ENCODE measurements at places on chromosomes 12 and 14.

DNA sequence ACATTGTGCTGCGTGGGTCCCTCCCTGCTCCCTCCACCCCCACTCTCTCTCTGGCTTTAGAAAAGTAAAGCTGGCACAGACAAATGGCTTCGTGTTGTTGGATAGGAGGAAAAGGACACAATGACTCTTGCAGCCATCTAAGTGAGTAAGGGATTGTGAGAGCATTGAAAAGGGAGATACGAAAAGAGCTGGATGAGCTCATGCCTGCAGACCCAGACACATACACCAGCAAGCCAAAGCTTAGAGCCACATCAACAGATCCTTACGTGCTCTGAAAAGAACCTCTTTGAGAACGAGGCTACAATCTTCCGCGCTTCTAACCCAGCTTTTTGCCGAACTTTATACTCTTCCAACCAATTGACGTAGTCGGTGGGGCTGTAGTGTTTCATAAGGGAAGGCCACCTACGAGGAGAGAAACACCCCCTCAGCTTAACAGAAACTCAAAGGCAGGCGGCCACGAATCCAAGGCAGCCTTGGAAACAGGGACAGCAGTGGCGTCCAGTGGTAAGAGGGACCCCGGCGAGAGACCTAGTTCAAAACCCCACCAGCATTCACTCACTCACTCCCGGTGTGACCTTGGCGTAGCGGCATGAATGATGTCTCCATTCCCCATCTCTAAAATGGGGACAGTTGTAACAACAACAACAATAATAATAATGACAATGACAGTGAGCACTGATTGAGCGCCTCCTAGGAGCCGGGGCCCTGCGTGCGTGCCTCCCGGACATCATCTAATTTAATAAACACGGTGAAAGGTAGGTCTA lies 1.1 kb downstream of the FBXO21 start:
- H3K27ac ChIP-seq, result peak overlapping the region; percentile 78
- peak overlapping the region; percentile 88 for H3K4me3 ChIP-seq
- H3K36me3 ChIP-seq, result peaks cover 26% of the 10 kb centered on the region
- no peak for DNase-seq
- H3K4me1 ChIP-seq, result no peaks in the 10 kb centered on the region

GRCh38 chr12:76863837-76864236 lies 15.0 kb downstream of the CSRP2 start:
- H3K27me3 ChIP-seq, result no peaks in the 10 kb centered on the region
- H3K27ac ChIP-seq, result no peak overlapping the region
- no peak overlapping the region for H3K4me3 ChIP-seq
- H3K4me1 ChIP-seq, result peaks cover 10% of the 10 kb centered on the region

DNA sequence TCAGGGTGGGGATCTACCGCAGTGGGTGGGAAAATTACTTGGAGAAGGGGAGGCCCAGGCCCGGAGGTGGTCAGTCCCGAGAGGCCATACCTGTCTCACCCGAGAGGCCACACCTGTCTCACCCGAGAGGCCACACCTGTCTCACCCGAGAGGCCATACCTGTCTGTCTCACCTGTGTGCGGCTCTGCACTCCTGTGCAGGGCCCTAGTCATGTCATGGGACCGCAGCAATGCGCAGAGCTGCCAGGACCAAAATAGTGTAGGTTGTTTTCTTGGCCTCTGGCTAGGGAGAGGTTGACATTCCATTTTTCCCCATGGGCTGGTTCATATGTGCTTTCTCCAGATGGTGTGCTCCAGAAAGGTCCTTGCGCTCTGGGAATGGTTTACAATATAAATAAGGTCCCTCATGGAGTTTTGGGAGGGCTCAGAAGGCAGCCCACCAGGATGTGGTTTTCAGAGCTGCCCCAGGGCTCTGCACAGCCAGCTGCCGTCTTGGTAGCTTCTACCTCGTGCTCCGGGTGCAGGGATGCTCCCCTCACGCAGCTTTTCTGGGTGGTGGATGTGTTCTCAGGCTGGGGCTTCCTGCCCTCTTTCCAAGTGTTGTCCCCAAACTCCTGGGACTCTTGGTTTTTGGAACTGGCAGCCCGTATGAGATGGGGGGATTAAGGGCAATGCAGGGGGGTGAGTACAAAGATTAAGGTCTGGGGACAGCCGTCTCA lies 58.2 kb downstream of the CACNA1C start:
- peaks cover 9% of the 10 kb centered on the region for H3K36me3 ChIP-seq
- H3K4me3 ChIP-seq, result peak overlapping the region; percentile 35
- H3K4me1 ChIP-seq, result peaks cover 47% of the 10 kb centered on the region
- DNase-seq, result peak; percentile 72

DNA sequence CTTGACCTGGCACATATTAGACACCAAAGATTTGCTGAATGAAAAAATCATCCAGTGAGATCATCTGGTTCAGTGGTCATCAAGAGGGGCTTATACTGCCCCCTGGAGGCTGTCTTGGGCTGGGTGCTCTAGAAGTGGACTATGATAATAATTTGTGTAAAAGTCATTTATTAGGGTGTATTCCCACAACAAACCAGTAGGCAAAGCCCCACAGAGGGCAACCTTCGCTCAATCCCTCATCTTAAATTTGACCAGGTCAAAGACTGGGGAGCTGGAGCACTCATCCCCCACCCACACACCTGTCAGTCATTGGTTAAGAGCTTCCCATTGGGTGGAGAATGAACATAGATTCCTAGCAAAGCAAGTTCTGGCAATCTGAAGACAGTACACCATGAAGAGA lies 20.0 kb upstream of the FICD start:
- H3K4me1 ChIP-seq, result no peaks in the 10 kb centered on the region
- no peak for DNase-seq
- H3K27ac ChIP-seq, result no peak overlapping the region

DNA sequence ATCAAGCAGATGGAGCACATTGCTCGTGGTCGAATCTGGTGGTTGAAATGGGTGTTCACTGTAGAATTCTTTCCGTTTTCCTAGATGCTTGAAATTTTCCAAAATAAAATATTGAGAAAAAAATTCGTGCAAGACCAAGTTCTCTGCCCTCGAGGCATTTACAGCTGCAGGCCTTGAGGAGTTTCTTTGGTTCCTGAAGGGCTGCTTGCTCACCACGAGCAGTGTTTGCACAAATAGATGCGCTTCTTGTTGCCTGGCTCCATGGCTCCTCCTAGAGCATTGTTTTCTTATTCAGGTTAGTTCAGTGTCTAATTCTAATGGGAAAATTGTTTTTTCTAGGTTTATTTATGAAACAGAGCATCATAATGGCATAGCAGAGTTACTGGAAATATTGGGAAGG lies 74.5 kb upstream of the DYNC1H1 start:
- peaks cover 64% of the 10 kb centered on the region for H3K36me3 ChIP-seq
- H3K27ac ChIP-seq, result no peak overlapping the region
- H3K27me3 ChIP-seq, result no peaks in the 10 kb centered on the region

DNA sequence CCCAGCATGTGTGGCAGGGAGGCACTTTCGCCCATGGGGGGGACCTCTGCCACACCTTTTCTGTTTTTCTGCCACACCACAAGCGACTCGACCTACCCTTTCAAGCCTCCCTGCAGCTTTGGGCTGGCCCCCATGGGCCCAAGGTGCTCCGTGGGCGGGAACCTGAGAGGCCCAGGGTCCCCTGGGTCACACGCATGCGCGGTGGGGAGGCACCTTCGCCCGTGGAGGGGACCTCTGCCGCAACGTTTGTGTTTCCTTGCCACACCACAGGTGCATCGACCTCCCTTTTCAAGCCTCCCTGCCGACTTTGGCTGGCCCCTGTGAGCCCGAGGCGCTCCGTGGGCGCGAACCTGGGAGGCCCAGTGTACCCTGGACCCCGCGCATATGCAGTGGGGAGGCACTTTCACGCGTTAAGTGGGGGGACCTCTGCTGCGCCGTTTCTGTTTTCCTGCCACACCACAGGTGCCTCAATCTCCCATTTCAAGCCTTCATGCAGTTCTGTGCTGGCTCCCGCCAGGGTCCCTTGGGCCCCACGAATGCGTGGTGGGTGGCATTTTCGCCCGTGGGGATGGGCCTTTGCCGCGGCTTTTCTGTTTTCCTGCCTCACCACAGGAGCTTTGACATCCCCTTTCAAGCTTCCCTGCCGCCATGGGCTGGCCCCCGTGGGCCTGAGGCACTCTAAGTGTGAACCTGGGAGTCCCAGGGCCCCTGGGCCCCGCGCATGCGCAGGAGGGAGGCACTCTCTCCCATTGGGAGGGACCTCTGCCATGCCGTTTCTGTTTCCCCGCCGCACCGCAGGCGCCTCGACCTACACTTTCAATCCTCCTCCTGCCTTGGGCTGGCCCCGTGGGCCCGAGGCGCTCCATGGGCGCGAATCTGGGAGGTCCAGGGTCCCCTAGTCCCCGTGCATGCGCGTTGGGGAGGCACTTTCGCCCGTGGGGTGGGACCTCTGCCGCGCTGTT lies 332.2 kb downstream of the ALG10 start:
- no peaks in the 10 kb centered on the region for H3K4me1 ChIP-seq
- H3K27ac ChIP-seq, result no peak overlapping the region
- H3K27me3 ChIP-seq, result no peaks in the 10 kb centered on the region
- no peak for DNase-seq
- no peaks in the 10 kb centered on the region for H3K36me3 ChIP-seq

DNA sequence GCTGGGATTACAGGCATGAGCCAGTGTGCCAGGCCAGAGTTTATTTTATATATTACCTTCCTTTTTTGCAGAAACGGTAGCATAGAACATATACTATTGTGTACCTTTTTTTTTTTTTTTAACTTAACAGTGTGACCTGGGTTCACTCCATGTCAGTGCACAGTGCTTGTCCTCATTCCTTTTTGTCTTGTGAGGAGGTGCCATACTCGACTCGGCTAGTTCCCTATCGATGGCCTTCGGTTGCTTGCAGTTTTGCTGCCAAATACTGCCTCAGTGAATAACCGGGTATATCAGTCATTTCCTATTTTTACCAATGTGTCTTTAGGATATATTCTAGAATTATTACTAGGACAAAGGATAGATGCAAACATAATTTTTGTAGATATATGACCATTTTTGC lies 36.8 kb downstream of the ZNF664 start:
- DNase-seq, result no peak
- no peaks in the 10 kb centered on the region for H3K4me1 ChIP-seq
- no peak overlapping the region for H3K4me3 ChIP-seq
- H3K27me3 ChIP-seq, result no peaks in the 10 kb centered on the region

DNA sequence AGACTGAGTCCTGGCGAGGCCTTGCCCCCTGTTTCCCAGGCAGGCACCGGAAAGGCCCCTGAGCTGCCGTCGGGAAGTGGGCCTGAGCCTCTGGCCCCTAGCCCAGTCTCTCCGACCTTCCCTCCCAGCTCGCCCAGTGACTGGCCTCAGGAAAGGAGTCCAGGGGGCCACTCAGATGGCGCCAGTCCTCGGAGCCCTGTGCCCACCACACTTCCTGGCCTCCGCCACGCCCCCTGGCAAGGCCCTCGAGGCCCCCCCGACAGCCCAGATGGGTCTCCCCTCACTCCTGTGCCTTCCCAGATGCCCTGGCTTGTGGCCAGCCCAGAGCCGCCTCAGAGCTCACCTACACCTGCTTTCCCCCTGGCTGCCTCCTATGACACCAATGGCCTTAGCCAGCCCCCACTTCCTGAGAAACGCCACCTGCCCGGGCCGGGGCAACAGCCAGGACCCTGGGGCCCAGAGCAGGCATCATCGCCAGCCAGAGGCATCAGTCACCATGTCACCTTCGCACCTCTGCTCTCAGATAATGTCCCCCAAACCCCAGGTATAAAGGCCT lies 10.9 kb downstream of the TNS2 start:
- H3K36me3 ChIP-seq, result peaks cover 81% of the 10 kb centered on the region
- peak; percentile 69 for DNase-seq
- peaks cover 47% of the 10 kb centered on the region for H3K4me1 ChIP-seq
- H3K27me3 ChIP-seq, result no peaks in the 10 kb centered on the region
- H3K4me3 ChIP-seq, result no peak overlapping the region

GRCh38 chr14:56342494-56342942 lies 224.3 kb downstream of the PELI2 start:
- H3K27ac ChIP-seq, result peak overlapping the region; percentile 51
- H3K4me3 ChIP-seq, result peak overlapping the region; percentile 18
- no peaks in the 10 kb centered on the region for H3K27me3 ChIP-seq
- DNase-seq, result no peak
- H3K36me3 ChIP-seq, result no peaks in the 10 kb centered on the region

DNA sequence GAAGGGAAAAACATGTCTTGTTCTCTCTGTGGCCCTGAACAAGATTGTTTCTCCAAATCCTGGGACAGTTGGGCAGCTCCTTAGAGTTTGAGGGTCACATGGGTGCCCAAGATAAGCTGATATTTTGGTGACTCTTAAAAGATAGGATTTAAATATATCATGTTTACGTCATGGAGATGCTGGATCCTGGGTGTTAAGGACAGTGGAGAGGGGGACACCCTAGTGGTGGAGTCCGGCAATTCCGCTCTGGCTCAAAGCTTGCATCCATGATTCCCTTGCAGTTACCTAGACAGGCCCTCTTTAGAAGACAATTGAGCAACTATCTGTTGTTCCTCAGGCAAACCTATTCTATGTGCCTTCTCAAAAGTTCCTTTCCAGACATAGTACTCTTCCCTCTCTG lies 101.8 kb downstream of the CMKLR1 start:
- DNase-seq, result no peak
- H3K27ac ChIP-seq, result no peak overlapping the region
- H3K27me3 ChIP-seq, result no peaks in the 10 kb centered on the region
- H3K4me1 ChIP-seq, result no peaks in the 10 kb centered on the region
- H3K36me3 ChIP-seq, result no peaks in the 10 kb centered on the region
- no peak overlapping the region for H3K4me3 ChIP-seq

- H3K36me3 ChIP-seq, result no peaks in the 10 kb centered on the region
- H3K4me3 ChIP-seq, result no peak overlapping the region
Observed at GRCh38 chr12:131176266-131176665, 222.6 kb downstream of the ADGRD1 start.

All from ascending aorta (tissue), 2 donors.